ENCODE measurements at places on chromosomes 7 and 10.

GRCh38 chr10:99419688-99420087 lies 10.7 kb downstream of the GOT1 start:
- DNase-seq, result no peak

- DNase-seq, result no peak
Observed at GRCh38 chr10:44902941-44903545, 8.1 kb upstream of the TMEM72 start.

GRCh38 chr10:129544205-129545202 lies 77.5 kb downstream of the MGMT start:
- no peak for DNase-seq

GRCh38 chr10:105239311-105240219 lies 598.5 kb downstream of the SORCS3 start:
- no peak for DNase-seq

GRCh38 chr7:27184337-27185012 lies 557 bp downstream of the HOXA11 start:
- DNase-seq, result peak; percentile 44

GRCh38 chr7:98662289-98662688 lies 45.2 kb downstream of the NPTX2 start:
- no peak for DNase-seq

DNA sequence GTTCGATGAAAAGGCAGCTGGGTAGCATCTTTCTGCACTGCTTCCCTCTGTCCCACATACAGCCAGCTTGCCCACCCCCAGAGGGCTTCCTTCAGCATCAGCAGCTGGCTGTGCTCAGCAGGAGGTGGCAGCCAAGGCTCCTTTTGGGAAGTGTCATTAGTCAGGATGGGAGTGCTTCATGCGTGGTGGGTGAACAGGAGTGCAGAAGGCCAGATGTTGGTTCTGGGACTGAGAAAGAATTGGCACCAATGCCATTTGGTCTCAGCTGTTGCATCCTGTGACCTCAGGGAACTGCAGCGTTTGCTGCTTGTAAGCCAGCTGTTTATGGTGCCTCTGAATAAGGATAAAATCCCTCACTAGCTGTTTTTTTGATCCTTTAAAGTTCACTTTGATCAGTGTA lies 131.1 kb upstream of the SORCS3 start:
- no peak for DNase-seq

GRCh38 chr10:120612756-120613155 lies 155.7 kb downstream of the PLPP4 start:
- no peak for DNase-seq

GRCh38 chr10:104120903-104121484 lies 977 bp upstream of the SFR1 start:
- DNase-seq, result peak; percentile 96

DNA sequence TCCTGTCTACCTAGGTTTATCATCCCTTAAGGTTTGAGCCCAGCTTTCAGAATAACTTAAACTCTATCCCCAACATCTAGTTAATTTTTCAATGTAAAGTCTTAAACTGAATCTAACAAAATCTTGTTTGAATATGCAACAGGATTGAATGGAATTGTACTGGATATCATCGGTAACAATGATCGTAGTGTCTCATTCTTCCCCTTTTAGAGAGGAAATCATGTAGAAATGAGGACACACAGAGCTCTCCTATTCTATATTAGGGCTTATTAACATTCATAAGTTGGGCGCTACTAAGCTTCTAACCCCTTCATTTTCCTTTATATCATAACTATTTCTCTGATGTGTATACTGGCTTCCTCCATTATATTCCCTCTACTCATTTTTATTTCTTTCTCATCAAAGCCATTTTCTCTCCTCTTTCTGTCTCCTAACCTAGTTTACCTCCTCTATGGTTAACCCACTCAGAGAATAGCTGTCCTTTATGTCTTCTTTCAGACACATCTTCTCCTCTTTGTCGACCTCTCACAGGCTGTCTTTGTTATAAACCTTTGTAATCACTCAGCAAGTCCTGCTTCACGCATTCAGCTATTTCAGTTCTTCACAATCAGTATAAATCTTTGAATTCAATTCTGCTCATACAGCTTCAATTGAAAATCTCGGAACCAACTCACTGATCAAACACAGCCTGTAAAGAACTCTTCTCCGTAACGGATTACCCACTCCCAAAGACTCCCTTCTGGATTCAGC lies 1019.0 kb upstream of the C7orf33 start:
- DNase-seq, result no peak

- no peak for DNase-seq
Observed at GRCh38 chr7:142798451-142799436, 28.0 kb downstream of the PRSS2 start.

GRCh38 chr10:58322072-58322834 lies 12.6 kb upstream of the UBE2D1 start:
- DNase-seq, result peak; percentile 36

DNA sequence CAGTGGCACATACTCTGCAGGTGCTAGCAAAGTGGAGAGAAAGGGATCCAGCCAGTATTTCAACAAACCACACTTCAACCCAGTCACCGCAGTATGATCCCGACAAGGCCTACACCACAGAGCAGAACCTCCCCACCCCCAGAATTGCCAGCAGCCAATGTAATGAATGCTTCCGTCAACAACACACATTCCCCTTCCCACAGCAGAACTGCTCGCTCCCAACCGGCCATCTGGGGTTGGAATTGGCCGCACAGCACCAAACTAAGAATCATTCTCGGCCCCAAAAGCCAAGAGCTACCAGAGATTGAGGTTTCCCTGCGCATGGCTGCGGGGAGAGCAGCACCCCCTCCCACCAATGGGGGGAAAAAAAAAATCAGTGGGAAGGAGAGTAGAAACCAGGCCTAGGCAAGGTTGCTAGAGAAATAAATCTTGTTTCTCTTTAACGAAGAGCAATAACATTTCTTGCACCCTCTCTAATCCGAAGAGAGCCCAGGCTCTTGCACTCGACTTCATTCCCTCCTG lies 1.1 kb downstream of the WASL start:
- peak; percentile 83 for DNase-seq

DNA sequence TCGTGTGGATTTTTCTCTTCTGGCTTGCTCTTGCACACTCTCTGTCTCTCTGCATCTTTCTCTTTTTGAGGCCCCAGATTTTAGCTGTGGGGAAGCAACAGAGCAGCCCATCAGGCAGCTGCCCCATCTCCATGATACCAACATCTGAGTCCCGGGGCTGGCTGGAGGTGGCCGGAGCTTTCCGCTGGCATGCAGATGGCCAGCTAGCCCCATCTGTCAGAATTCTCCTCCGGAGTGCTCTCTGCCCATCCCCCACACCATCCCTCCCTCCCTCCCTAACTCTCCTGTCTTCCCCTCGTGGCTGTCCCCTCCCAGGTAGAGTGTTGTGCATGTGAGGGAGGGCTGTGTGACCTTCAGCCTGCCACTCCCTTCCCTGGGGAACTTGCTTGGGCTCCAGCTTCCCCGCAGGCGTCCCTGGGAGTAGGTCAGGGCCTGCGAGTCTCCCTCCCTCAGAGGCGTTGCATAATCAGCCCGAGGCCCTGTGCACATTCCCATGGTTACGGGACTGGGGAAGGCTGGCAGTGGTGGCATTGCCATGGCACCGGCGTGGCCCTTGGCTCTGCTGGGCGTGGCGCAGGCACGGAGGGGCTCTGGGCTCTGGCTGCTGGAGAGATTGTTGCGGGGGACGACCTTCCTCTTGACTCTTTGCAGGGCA lies 24.7 kb downstream of the GHRHR start:
- no peak for DNase-seq

DNA sequence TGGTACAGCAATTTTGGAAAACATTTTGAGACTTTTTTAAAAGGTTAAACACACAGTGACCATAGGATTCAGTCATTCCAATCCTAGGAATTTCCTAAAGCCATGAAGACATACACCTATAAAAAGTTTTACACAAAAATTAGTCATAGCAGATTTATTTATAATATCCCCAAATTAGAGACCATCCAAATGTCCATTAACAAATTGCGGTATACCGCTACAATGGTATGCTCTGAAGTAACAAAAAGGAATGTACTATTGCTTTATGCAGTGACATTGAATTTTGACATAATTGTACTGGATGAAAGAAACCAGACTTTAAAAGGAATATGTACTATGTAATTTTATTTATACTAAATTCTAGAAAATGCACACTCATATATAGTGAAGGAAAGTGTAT lies 362.8 kb downstream of the HGF start:
- no peak for DNase-seq

GRCh38 chr10:51960494-51960895 lies 261.1 kb upstream of the CSTF2T start:
- peak; percentile 84 for DNase-seq

DNA sequence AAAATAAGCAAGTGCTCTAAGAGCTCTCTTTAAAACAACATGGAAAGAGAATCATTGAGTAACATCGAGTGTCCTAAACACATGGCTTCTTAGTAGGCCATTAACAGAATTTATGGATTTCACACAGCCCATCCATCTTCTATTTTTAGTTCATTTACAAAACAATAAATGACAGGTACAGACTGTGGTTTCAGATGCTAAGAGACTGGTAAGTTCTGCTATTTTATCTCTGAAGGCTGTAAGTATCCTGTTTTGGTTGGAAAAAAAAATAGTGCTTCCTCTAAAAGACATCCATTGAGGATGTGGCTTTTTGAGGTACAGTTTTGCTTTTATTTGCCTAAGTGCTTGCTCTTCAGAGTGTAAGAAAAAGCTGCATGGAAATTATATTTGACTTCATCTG lies 27.4 kb upstream of the GNAI1 start:
- DNase-seq, result no peak

- peak; percentile 18 for DNase-seq
Observed at GRCh38 chr7:102152672-102153598, 133.7 kb upstream of the SH2B2 start.

- DNase-seq, result peak; percentile 70
Observed at GRCh38 chr10:88952647-88953111, at the start of gene ACTA2. Gene ACTA2 (minus strand): TSS chr10:88952773. CDS start chr10:88948930, 3,843 bp downstream.

- DNase-seq, result no peak
Observed at GRCh38 chr7:157769526-157770215, 432.9 kb downstream of the DNAJB6 start.

DNA sequence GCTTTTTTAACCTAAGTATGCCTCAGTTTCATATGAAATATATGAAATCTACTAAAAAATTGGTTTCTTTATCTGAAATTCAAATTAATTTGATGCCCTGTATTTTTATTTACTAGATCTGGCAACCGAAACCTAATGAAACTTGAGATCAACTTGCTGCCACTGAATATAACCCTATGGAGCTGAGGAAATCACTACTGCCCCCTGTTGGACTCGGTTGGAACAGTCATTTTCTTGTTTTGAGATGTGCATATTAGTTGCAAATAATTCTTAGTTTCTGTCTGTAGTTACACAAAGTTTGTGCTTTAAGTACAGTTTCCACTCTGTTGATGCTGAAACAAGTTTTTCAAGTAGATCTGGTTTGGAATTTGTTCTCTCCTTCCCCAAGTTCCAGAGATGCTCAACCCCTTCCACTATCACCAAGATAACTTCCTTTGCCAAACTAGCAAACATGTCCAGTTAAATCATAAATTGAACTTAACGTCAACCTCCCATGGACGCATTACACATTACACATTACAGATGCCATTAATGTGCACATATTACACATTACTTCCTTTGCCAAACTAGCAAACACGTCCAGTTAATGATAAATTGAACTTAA lies 22.2 kb upstream of the EXOC4 start:
- peak; percentile 66 for DNase-seq

DNA sequence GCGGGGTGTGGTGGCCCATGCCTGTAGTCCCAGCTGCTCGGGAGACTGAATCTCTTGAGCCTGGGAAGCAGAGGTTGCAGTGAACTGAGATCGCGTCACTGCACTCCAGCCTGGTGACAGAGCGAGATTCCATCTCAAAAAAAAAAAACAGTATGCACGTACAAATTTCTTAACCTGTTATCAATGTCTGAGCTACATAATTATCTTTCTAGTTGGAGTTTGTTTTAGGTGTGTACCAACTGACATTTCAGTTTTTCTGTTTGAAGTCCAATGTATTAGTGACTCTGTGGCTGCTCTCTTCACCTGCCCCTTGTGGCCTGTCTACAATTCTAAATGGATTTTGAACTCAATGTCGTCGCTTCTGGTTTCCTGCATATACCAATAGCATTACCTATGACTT lies 40.3 kb downstream of the CD36 start:
- no peak for DNase-seq

DNA sequence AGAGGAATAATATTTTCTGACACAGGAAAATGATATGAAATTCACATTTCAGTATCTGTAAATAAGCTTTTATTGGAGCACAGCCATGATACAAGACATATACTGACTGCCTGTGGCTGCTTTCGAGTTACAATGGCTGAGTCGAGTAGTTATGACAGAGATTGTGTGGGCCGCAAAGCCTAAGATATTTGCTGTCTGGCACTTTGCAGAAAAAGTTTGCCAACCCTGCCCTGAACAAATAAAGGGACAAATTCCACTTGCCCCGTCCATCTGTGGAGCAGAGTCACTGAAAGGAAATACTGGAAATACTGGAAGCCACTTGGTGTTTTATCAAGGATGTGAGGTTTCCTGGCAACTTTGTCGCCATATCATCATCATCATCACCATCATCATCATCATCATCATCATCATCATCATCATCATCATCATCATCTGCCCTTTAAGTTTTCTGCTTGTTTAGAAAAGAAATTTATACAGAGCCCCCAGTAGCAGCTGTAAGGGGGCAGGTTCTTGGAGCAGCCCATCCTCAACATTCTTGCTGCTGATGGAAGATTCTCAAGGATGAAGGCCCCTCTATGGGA lies 85.8 kb downstream of the TCF7L2 start:
- DNase-seq, result no peak

- DNase-seq, result no peak
Observed at GRCh38 chr7:69953136-69954067, 355.1 kb downstream of the AUTS2 start.

DNA sequence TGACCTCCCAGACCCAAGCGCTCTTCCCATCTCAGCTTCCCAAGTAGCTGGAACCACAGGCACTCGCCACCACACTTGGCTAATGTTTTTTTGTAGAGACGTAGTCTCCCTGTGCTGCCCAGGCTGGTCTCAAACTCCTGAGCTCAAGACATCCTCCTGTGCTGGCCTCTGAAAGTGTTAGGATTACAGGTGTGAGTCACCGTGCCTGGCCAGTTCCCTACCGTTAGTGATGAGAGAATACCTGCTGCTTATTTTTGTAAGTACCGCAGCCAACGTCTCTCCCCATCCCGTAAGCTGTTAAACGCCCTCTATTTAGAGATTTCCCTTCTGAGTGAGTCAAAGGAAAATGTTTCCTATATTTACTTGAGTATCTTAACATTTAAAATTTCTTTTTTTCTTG lies 38.5 kb upstream of the PDLIM1 start:
- no peak for DNase-seq

DNA sequence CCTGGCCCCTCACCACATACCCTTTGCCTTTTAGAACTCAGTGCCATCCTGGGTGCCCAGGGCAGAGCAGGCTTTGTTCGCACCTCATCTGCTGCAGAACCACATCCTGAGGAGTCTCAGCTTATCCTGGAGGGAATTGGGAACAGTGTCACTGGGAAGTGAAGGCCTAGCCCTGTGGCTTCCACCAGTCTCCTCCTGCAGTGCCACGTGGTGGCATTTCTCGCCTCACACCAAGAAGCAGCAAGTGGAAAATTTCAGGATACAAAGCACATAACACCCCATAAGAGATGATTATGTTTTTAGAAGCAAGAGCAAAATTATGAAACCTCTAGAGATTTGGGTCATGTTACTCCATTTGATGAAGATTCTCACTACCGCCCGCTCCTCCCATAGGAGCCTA lies 26.8 kb downstream of the UBE2D4 start:
- no peak for DNase-seq
